ENCODE measurements at places on chromosomes 3 and 15.

DNA sequence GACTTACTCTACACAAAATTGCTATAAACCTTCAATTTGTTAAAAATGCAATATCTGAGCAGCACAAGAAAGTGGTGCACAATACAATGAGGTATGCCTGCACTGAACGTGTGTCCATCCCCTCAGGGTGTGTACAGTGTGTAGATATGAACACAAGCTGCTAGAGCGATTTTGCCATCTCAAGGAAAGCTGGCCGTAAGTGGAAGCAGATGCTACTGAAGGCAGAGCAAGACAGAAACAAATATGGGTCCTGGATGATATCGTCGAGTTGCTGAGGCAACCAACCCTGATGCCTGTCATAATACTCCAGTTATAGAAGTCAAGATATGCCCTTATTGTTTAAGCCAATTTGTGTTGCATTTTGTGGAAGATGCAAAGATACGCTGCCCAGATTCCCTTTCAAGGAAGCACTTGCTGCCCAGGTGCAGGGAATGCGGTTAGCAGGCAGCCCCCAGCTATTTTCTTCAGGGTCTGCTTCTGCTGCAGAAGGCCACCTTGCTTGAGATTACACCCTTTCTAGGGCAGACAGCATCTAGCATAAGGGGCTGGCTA, 25.8 kb upstream of the EHHADH start:
- DNase-seq, result no peak

- DNase-seq, result no peak
These were observed 1.3 kb downstream of the HHLA2 start for GRCh38 chr3:108297647-108298046.

DNA sequence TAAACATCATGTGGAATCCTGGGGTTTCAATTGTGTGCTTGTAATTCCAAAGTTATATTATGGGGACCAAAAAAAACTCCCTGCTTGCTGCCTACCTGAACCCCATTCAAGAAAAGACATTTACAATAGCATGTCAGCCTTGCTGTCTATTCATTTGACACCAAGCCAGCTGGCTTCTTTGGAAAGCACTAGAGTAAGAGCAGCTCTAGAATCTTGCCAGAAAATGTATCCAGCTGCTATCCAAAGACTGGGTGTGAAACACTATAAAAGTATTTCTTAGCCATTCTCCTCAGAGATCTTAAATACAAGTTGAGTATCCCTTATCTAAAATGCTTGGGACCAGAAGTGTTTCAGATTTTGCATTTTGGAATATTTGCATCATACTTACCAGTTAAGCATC, 87.4 kb downstream of the RAD18 start:
- DNase-seq, result no peak

DNA sequence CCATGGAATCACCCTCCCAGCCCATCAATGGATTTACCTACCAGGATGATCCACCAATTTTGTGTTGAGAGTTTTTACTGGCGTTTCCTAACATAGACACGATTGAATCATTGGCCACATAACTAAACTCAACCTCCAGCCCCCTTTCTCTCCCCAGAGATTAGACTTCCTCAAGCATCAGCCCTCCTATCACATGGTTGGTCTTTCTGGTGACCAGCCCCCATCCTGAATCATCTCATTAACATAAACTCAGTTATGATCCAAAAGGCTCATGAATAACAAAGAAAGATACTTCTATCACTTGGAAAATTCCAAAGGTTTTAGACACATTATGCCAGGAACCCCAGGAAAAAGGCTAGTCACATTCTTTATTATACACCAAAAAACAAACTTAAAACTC, 21.2 kb downstream of the PRKAR2A start:
- DNase-seq, result no peak

DNA sequence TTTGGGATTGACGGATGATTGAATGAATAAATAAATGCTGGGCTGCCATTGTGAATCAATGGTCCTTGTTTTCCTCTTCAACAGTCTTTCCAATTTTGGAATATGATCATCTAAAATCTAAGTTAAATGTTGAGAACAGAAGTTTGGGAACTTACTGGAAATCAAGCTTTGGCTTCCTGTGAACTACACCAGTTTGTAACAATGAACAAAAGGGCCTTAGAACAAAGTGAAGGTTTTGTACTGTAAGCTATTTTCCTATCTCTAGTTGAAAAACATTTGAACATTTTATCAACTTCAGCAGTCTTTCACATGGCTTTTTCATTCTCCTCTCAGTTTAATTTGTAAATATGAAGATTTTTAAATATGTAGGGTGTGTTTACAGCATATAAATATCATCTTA, 66.3 kb downstream of the RUBCN start:
- no peak for DNase-seq

- no peak for DNase-seq
These were observed 12.7 kb downstream of the IL17RD start for GRCh38 chr3:57152151-57153143.

DNA sequence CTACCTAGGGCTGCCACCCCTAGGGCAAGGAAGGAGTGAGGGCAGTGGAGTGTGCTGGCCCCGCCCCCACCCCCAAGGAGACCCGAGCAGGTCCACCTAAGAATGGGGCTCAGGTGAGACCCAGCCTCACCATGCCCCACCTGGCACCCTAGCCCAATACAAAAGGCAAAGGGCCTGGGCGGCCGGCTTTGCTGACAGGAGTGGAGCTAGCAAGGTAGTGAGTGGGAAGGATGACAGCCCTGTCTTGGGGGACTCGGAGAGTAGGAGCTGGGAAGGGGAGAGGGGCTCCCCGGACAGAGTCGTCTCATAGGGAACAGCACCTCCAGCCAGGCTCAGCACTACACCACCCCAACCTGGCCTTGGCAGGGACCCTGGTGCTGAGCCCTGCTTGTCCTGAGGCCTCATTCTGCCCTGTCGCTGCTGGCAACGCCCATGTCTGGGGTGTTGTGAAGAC, 12.1 kb downstream of the C15orf39 start:
- no peak for DNase-seq

DNA sequence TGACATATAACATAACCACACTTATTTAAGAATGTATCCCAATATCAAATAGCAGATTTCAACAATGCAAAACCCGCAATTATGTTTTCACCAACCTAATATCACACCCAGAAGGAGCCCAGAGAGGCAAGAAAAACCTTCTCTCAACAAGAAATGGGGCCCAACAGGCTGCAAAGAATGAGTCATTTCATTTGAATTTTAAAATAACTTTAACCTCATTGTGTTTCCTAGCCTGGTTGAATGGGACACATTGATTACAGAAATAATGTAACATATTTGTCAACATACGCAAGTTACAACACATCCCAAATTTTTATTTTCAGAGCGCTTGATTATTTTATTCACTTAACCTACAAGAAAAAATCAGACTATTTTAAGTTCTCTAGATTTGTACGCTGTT, 365.1 kb upstream of the SLCO3A1 start:
- DNase-seq, result no peak

DNA sequence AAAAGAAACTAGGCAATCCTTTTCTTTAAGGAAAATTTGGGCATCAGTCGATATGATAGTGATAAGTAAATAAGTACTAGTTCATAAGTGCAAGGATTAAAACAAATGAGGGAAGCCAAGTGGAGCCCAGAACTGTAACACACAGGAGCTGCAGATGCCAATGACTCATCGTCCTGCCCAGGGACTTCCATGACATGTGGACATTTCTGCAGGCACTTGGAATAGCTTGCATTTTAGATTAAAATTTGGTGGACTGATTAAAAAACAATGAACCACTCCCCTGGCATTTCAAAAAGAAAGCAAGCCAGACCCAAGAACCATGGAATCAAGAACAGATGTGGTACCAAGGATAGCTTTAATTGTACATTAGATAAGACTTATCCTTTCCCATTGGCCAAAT, 2.9 kb downstream of the SAMD7 start:
- DNase-seq, result no peak

DNA sequence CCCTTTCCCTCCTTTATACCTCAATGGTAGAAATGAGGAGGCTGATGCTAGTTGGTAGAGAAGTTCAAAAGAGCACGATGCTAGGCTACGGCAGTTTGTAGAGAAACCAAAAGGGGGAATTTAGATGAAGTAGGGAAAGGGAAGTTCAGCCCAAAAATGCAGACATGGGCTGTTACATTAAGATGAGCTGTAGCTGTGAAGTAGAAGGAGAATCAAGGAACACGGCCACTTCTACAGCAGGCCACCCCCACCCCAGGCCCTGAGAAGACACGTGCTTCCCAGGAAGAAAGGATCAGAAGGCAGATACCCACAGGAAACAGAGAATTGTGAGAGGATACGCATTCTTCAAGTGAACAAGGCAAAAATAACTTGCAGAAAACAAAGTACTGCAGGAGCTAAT, 2.1 kb upstream of the PARP14 start:
- DNase-seq, result no peak

GRCh38 chr15:44813231-44813630, 76.9 kb downstream of the TRIM69 start:
- no peak for DNase-seq

DNA sequence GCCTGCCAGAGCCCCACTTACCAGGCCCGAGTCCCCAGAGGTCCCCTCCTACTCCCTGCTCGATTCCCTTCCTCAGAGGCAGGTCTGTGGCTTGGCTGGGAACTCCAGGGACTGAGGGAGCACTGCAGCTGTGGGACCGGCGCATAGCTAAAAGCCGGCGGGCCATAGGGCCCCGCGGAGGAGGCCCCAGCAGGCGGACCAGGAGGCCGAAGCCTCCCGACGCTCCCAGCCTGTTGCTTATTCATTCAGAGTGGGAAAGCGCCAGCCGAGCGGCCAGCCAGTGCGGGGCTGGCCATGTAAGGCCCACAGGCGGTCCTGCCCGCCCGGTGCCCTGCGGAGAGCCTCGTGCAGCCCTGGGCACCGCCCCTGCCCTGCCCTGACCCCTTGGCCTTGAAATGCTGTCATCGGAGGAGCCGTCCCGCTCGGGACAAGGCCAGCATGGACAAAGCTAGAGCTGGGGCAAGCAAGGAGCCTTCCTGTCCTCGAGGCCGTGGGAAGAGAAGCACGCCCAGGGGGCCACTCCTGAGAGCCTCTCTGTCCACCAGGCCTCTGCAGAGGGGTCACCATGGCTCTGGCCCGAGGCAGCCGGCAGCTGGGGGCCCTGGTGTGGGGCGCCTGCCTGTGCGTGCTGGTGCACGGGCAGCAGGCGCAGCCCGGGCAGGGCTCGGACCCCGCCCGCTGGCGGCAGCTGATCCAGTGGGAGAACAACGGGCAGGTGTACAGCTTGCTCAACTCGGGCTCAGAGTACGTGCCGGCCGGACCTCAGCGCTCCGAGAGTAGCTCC, at the start of gene LOXL1:
Gene LOXL1, plus strand, starts transcription at position 244 of the 784 bp plus-strand sequence. Its CDS starts 322 bp downstream, at position 566.
- no peak for DNase-seq

DNA sequence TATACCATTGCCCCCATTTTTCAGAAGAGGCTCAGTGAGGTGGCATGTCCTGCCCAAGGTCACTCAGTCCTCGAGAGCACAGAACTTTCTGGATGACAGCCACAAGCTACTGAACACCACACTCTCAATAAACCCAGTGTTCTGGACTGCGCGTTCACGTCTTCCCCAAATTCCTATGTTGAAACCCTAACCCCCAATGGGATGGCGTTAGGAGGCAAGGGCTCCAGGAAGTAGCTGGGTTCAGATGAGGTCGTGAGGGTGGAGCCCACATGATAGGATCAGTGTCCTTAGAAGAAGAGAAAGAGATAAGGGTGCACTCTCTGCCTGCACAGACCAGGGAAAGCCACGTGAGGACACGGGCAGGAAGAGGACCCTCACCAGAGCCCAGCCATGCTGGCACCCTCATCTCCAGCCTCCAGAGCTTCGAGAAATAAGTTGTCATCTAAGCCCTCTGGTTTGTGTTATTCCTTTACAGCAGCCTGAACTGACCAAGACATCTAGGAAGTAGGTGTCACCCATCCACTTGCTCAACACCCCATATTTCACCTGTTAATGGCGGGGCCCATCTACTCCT, 324.0 kb downstream of the UACA start:
- DNase-seq, result no peak

GRCh38 chr3:115226844-115227445, 79.9 kb upstream of the ZBTB20 start:
- no peak for DNase-seq

DNA sequence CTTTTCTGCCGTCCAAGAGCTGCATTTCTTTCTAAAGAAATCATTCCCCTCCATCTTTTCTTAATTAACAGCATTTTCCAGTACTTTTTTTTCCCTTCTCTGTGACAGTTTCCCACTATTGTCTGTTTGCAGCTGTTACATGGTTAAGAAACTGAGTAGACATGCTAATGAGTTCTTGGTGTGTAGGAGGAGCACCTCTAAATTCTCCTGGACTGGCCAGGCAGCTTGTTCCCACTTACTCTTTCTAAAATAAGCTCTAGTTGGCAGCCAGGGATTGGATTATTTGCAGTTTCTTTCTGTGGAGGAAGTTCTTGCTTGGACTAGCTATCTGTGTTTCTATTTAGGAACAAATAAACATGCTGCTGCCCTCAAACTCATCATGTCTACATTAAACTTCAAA, 235.1 kb upstream of the GAP43 start:
- DNase-seq, result no peak

DNA sequence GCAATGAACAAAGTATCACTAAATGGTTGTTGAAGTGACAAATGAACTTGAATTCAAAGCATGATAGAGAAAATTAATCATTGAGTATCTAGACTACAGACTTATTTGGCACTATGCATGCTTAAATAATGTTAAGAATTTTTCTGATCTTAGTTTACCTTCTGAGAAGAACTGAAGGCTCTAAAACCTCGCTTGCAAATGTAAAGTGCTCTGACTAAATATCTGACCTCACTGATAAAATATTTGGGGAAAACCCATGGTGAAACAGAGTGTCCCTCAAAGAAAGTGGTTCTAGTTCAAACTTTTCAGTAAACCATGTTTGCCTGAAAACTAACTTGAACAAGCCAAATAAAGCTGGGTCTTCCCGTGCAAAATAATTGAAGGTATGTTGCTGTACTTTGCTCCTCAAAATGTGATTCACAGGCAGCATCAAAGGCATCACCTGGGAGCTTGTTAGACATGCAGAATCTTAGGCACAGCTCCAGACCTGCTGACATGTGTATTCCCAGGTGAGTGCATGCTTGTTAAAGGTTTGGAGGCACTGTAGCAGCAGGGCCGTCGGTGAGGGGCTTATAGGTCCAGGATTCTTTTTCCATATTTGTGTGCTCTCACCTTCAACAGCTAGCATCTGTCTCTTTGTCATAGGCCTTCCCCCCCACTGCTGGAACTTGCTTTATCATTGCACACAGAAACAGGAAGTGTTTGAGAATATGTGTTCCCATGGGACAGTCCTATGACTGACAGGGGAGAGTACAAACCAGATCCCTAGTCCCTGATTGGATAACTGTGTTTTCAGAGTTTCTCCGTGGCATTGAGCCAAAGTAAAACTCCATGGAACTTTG, 524.2 kb upstream of the LMCD1 start:
- DNase-seq, result no peak

GRCh38 chr3:143201045-143201444, 81.5 kb downstream of the CHST2 start:
- DNase-seq, result no peak

Measured in GDM1 (cell line).